ENCODE measurements at places on chromosomes 5 and 9. TPM values are rescaled to one million over a fixed set of nuclear protein-coding genes. Genes with fewer than 3 reads are reported as not detected.

Gene IL5
- not detected for total RNA-seq

Gene ARPC5L
- 14.5 TPM for total RNA-seq

Gene ARHGEF39
- not detected for total RNA-seq

Gene PPP3R2
- total RNA-seq: not detected

Gene WDR41
- total RNA-seq: 17.8 TPM

Gene CARTPT
- not detected for total RNA-seq

Gene PCA3
- total RNA-seq: not detected

Gene RNF208
- 14.5 TPM for total RNA-seq

Gene IFNA13
- total RNA-seq: not detected

Gene CCL27
- not detected for total RNA-seq

Gene DRD1
- total RNA-seq: not detected

DNA sequence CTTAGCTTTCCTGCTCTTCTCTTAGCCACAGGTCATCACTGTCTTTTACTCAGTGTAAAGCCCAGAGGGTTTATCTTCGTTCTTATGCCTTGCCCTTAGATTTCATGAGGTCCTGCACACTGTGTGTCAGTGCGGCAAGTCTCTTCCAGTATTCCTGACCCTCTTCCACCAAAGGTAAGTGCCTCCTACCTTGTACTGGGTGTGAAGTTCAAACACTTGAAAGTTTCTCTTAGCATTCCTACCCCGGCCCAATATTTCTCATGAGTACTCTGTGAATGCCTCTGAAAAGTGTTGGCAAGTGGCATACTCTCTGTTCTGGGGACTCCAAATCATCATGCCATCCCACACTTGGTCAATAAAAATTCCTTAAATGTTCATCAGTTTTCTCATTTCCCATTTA lies 37.4 kb downstream of the FBXO4 start:
- H3K4me3 ChIP-seq: no peak overlapping the region
- H3K36me3 ChIP-seq: no peaks in the 10 kb centered on the region
- DNase-seq: no peak
- H3K27me3 ChIP-seq: no peaks in the 10 kb centered on the region
- no peaks in the 10 kb centered on the region for H3K4me1 ChIP-seq

DNA sequence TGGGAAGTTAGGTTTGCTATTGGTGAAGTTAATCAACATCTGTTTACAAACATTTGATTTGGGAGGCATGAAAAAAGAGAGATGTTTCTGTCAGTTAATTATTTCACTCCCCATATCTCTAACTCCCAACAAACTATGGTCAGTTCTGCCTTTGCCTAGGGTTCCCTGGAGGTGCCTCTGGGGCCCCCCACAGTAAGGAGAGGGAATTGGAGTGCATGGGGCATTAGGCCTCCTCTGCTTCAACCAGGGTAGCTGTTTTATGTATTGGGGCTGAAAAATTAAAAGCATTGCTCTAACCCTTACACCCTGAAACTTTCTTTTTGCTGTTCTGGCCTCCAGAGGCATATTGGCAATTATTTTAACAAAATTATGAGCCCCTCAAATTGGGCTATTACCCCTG lies 32.3 kb downstream of the RUSC2 start:
- peak overlapping the region; percentile 86 for H3K27ac ChIP-seq
- peaks cover 77% of the 10 kb centered on the region for H3K4me1 ChIP-seq
- H3K4me3 ChIP-seq: no peak overlapping the region
- no peaks in the 10 kb centered on the region for H3K27me3 ChIP-seq

GRCh38 chr9:92661743-92662142 lies 8.2 kb downstream of the IPPK start:
- no peak for DNase-seq
- H3K27ac ChIP-seq: no peak overlapping the region
- no peaks in the 10 kb centered on the region for H3K36me3 ChIP-seq
- no peaks in the 10 kb centered on the region for H3K27me3 ChIP-seq
- peaks cover 12% of the 10 kb centered on the region for H3K4me1 ChIP-seq

GRCh38 chr5:60436518-60436917 lies 263.4 kb downstream of the DEPDC1B start:
- no peak for DNase-seq
- H3K27me3 ChIP-seq: no peaks in the 10 kb centered on the region
- no peaks in the 10 kb centered on the region for H3K4me1 ChIP-seq
- H3K4me3 ChIP-seq: no peak overlapping the region

GRCh38 chr5:111255169-111255568 lies 31.0 kb downstream of the CAMK4 start:
- no peak for DNase-seq
- no peaks in the 10 kb centered on the region for H3K4me1 ChIP-seq
- no peak overlapping the region for H3K4me3 ChIP-seq
- H3K27me3 ChIP-seq: no peaks in the 10 kb centered on the region
- no peaks in the 10 kb centered on the region for H3K36me3 ChIP-seq

- no peaks in the 10 kb centered on the region for H3K36me3 ChIP-seq
- no peak overlapping the region for H3K27ac ChIP-seq
- DNase-seq: no peak
- H3K4me3 ChIP-seq: no peak overlapping the region
- H3K27me3 ChIP-seq: no peaks in the 10 kb centered on the region
Observed at GRCh38 chr5:120252839-120253238, 211.3 kb upstream of the PRR16 start.

DNA sequence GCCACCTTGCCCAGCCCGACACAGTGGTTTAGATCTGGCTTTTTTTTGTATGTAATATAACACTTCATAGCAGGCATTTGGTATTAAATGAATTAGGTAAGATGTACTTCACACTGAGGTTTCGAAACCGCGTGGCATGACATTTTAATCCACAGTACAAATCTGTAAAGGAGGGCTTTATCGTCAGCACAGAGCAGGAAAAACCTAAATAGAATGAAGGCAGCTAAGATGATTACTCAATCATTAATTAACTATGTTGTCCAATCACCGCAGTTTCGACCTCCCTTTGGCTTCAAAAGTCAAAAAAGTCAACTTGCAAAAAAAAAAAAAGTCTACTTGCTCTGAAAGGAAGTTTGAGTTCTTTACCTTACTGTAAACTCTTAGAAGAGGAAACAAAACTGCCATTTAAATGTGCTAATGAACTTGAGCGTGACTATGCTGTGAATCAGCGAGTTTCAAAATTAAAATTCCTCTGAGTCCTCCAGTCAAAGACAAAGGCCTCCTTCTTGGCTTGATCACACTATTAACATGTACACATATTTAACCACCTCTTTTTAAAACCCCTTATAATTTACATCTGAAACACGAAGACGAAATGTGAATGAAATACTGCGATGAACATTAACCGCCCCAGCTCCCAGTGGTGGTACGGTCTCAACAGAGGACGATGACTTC lies 698 bp upstream of the SEC24A start:
- peak; percentile 22 for DNase-seq
- H3K27ac ChIP-seq: peak overlapping the region; percentile 96
- H3K4me1 ChIP-seq: peaks cover 34% of the 10 kb centered on the region

GRCh38 chr5:106862450-106863193 lies 808.1 kb downstream of the EFNA5 start:
- DNase-seq: no peak
- H3K4me1 ChIP-seq: no peaks in the 10 kb centered on the region
- H3K4me3 ChIP-seq: no peak overlapping the region
- no peaks in the 10 kb centered on the region for H3K36me3 ChIP-seq
- H3K27ac ChIP-seq: no peak overlapping the region

GRCh38 chr9:95201206-95201605 lies 116.3 kb downstream of the FANCC start:
- H3K4me3 ChIP-seq: no peak overlapping the region
- no peak overlapping the region for H3K27ac ChIP-seq
- no peaks in the 10 kb centered on the region for H3K36me3 ChIP-seq
- DNase-seq: no peak
- no peaks in the 10 kb centered on the region for H3K27me3 ChIP-seq
- peaks cover 10% of the 10 kb centered on the region for H3K4me1 ChIP-seq

DNA sequence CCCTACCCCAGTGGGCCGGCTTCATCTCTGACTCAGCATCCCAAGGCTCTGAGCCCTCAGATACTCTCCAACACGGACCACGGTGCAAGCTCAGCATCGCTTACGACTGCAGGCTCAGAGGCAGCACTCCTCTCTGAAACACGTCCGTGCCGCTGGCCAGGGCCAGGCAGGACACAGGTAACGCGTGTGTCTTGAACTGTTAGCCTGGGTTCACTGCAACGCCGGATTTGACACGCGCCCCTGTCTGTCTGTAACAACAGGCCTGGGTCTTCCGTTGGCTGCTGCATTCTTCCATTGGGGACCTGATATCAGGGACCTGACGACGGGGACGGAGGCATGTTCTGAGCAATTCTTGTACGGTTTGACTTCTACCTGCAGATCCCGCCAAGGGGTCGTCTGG lies 6.4 kb downstream of the SLC6A3 start:
- H3K36me3 ChIP-seq: no peaks in the 10 kb centered on the region
- H3K4me3 ChIP-seq: no peak overlapping the region
- no peak for DNase-seq
- H3K27me3 ChIP-seq: peaks cover 17% of the 10 kb centered on the region
- no peak overlapping the region for H3K27ac ChIP-seq

- no peak for DNase-seq
- no peak overlapping the region for H3K4me3 ChIP-seq
- no peak overlapping the region for H3K27ac ChIP-seq
- peaks cover 9% of the 10 kb centered on the region for H3K36me3 ChIP-seq
Observed at GRCh38 chr9:137742698-137743097, 123.9 kb downstream of the EHMT1 start.

DNA sequence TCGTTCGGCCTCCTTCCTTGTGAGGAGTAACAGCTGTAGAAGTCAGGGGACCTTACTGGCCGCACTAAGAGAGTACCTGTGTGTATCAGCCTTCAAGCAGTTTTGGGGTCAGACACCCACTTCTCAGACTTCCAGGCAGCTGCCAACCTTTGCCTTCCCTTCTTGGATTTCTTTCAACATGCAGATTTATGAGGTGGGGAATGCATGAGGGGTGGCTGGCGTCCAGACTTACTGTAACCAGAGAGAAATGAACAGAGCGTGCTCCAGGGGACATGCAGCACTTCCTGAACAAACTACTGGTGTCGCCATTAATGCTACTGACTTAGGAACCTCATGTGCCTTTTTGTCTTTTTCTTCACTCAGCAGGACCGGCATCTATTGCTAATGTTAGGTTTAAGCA lies 46.7 kb downstream of the INSYN2B start:
- no peaks in the 10 kb centered on the region for H3K36me3 ChIP-seq
- DNase-seq: no peak
- no peaks in the 10 kb centered on the region for H3K4me1 ChIP-seq

- no peaks in the 10 kb centered on the region for H3K4me1 ChIP-seq
- DNase-seq: no peak
- no peaks in the 10 kb centered on the region for H3K27me3 ChIP-seq
Observed at GRCh38 chr5:159539678-159540077, 209.4 kb upstream of the IL12B start.

DNA sequence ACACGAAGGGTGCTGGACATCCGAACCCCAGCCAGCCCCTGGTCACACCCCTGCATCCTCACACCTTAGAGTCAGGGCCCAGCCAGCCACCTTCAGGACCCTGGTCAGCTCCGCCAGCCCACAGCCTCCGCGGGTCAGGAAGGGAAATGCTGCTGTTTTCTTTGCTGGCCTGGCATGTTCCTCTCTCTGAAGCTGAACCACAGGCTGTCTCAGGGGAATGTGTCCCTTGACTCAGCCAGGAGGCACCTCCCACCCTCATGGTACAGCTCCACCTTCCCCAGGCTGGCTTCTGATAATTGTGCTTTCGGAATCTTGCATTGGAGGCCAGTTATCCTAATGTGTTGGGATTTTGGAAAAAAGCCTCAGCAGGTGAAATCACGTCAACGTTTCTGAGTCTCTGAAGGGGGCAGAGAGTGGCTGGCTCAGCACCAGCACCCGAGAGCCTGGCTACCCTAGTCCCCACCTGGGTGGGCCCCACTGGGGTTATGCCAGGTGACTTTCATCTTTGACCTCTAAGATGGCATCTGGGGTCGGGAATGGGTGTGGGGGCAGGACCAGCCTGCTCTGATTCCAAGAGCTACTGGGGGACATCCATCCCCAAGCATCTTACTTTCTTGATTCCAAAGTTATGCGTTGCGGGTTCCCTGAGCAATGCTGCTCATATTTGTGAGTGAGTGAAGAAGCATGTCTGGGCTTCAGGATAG lies 9.8 kb upstream of the OLFM1 start:
- no peaks in the 10 kb centered on the region for H3K27me3 ChIP-seq
- H3K4me1 ChIP-seq: peaks cover 19% of the 10 kb centered on the region
- H3K36me3 ChIP-seq: no peaks in the 10 kb centered on the region
- no peak overlapping the region for H3K4me3 ChIP-seq
- peak; percentile 14 for DNase-seq

DNA sequence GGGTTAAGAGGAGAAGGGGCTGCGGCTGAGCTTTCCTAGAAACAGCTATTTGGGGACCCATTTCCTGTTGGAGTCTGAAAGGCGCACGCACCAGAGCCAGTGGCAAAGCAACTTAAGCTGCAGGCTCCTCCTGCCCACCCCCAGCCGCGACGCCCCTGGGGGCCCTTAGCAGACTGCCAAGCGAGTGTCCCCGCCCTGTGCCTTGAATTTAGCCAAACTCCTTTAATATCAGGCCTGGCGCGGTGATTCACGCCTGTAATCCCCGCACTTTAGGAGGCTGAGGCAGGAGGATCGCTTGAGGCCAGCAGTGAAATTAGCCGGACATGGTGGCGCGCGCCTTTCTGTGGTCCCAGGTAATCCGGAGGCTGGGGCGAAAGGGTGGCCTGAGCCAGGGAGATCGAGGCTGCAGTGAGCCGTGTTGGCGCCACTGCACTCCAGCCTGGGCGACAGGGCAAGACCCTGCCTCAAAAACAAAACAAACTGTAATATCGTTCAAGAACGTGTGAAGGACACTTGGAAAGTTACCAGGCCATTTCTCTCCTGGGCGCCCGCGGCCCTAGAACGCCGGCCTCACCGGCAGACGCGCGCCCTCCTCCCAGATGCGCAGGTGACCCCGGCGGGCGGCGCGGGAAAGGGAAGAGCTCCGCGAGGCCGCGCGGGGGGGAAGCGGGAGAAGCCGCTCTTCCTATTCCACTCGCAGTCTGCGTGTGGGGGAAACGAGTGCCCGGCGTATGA lies 1.0 kb upstream of the F2R start:
- peaks cover 20% of the 10 kb centered on the region for H3K4me1 ChIP-seq
- peak overlapping the region; percentile 92 for H3K4me3 ChIP-seq
- no peak for DNase-seq
- H3K27me3 ChIP-seq: peaks cover 6% of the 10 kb centered on the region

GRCh38 chr9:104836235-104836634 lies 72.3 kb downstream of the NIPSNAP3B start:
- peak overlapping the region; percentile 23 for H3K27ac ChIP-seq
- no peak for DNase-seq
- peaks cover 14% of the 10 kb centered on the region for H3K4me1 ChIP-seq
- no peaks in the 10 kb centered on the region for H3K27me3 ChIP-seq

DNA sequence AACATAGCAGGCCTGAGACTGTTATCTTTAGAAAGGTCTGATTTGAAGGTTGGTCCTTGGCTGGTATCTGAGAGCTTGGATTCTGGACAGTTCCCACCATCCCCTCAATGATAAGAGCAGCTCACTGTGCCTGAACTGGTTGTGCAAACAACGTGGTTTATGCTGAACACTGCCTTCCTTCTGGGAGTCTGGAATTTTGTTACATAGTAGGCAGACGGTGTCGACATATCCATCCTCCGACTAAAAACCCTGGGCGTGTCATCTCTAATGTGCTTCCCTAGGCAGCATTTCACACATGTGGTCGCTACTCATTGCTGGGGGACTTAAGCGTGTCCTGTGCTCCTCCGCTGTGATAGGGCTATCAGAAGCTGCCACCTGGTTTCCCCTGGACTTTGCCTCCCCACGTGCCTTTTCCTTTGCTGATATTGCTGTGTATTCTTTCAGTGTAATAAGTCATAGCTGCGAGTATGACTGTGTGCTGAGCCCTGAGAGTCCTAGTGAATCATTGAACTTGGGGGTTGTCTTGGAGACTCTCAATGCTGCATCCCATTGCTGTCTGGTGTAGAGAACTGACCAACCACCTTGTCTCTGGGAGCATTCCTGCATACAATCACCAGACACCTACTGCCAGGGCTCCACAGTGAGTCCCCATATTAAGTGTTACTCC lies 119.1 kb upstream of the TBC1D2 start:
- DNase-seq: peak; percentile 65
- H3K4me1 ChIP-seq: peaks cover 46% of the 10 kb centered on the region
- H3K27ac ChIP-seq: no peak overlapping the region
- H3K27me3 ChIP-seq: no peaks in the 10 kb centered on the region
- H3K36me3 ChIP-seq: no peaks in the 10 kb centered on the region

Measured in body of pancreas (tissue), 4 donors.